ENCODE measurements at places on chromosomes 4 and X. TPM values are rescaled to one million over a fixed set of nuclear protein-coding genes. Genes with fewer than 3 reads are reported as not detected.

DNA sequence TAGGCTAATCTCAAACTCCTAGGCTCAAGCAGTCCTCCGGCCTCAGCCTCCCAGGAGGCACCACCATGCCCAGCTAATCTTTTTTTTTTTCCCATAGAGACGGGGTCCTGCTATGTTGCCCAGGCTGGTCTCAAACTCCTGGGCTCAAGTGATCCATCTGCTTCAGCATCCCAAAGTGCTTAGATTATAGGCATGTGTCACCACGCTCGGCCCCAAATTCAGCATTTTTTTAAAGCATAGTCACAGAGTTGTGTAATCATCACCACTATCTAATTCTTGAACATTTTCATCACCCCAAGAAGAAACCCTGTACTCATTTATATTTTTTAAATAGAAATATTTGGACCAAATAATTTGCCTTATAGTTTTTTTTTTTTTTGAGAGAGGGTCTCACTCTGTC is 10.3 kb downstream of the CENPI start:
- DNase-seq: no peak

DNA sequence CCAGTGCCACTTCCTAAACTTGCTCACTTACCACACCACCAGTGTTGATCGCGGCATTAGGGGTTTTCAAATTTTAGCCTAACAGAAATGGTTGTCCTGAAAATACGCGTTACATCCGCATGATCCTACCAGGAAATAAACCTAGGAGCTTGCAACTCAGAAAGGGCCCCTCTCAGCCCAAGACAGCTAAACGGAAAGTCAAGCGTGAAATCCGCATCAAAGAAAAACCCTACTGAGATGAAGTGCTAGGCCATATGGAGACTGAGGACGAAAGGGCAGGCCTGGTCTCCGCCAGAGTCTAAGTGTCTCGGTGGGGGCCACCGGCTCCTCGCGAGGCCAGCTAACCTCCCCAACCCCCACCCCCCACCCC is 626 bp downstream of the YTHDC1 start:
- no peak for DNase-seq

GRCh38 chr4:112516471-112517066 is 589 bp upstream of the NEUROG2 start:
- no peak for DNase-seq

GRCh38 chr4:169234137-169234855 is 36.5 kb downstream of the SH3RF1 start:
- no peak for DNase-seq

DNA sequence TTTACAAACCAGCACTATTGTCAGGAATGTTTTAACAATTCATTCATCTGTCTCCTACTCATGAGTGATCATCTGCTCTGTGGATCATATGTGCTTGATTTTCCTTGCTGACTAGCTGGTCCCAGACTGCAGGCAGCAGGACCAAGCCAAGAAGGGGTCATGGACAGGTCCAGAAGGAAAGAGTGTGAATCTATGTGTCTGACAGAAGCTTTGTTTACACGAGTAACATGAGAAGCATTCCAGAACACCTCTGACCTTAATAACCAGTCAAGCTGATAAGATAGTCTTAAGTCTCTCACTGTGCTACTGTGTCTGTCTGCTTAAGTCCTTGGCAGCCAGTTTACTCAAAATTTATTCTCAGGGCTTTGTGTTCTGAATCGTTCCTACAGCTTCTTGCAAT is 39.0 kb downstream of the GUCY1A1 start:
- no peak for DNase-seq

DNA sequence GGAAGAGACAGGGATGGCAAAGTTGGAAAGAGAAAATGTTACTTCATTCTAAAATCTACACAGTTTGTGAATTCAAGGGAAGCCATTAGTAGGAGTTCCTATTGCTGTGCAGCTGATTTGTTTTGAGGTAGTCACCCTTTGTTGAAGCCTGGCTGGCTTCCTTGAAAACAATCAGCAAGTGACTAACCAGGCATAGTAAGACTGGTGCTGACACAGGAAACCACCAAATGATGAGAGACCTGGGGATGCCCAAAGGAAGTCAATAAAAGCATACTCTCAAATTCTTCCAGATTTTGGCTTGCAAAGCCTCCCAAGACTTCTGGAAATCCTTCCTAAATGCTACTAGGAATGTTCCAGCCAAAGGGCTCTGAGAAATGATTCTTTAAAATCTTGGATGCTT is 23.9 kb upstream of the PRDM8 start:
- no peak for DNase-seq

DNA sequence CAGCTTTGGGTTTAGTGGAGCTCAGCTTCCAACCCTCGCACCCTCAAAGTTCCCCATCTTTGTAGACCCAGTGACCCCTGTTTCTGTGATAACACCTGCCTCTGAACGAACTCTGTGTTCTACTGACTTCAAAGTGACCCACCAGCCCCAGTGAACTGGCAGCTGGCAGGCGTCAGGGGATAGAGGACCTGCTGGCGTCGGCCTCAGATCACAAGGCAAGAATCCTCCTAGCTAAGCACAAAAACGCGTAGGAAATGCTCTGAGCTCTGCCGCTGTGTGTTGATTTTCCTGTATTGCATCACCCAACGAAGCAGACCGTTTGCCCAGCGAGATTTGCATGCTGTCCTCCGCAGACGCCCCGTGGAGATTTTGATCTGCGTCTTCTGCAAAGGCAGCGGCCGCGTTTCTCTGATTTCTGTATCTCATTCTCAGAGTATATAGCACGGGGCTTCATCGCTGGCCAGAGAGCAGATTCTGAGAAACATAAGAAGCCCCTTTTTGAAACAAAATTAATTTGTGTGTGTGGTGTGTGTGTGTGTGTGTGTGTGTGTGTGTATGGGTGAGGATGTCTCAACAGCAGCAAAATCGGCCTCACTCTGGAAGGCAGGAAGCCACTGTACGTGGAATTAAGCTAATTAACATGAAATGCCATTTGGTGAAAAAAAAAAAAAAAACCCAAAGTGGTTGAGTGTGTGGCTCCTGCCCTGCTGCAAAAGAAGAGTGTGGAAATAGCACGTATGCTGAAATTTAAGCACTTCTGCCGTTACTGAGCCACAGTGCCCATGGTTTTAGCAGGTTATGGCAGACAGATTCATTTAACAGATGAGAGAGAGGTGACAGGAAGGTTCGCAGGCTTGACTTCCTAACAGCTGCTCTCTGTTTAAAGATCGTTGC is 29.2 kb upstream of the ASMTL start:
- peak; percentile 70 for DNase-seq

DNA sequence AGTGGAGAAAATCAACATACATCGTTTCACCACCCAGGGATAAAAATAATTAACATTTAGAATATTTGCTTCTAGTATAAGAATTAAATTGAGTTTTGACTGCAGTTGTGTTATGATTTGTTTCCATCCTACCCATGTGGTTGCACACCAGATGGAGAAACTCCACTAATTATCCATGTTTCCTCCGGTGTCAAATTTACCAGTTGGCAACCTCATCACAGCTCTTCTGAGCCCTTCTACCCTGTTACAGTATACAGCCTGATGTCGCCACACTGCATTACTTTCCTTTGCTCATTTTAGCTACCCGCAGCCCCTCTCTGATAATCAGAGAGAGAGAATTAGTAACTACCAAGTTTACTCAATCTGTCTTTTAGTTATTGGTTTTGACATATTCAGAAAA is 411.2 kb downstream of the DTHD1 start:
- no peak for DNase-seq

GRCh38 chrX:43148305-43148704 is 370.3 kb upstream of the PPP1R2C start:
- no peak for DNase-seq

GRCh38 chr4:1410491-1411325 is 4.5 kb upstream of the NKX1-1 start:
- DNase-seq: peak; percentile 49

DNA sequence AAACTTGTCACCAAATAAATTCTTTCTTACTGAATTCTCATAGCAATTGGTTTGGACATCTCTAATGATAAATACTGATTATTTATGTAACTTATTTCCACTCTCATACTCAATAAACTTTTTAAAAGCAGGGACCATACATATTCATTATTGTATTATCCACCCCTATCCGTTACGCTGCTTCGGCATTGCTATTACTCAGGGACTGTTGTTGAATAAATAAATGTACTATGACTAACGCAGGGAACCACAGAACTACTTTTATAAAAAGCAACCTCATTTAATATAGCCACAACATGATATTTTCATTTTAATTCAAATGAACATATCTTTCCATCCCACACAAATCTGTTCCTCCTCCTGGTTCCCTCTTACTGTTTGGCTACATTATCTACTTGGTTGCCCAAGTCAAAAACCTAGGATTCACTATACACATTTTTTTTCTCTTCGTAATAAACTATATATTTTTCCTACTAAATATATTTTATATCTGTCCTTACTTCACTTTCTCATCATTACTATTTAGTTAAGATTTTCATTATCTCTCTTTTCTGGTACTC is 14.9 kb upstream of the ANKRD50 start:
- DNase-seq: no peak

GRCh38 chr4:143230683-143231082 is 46.0 kb downstream of the USP38 start:
- DNase-seq: no peak

CXCL13 gene
- total RNA-seq: not detected

SPANXA1 gene
- total RNA-seq: not detected

STK26 gene
- total RNA-seq: 4.7 TPM

LAMP2 gene
- 77.2 TPM for total RNA-seq

FGFBP1 gene
- 0.94 TPM for total RNA-seq

UGT2A1 gene
- total RNA-seq: not detected

TEX13C gene
- not detected for total RNA-seq
